Natural killer cell treated with Interleukin-12 subunit alpha and Interleukin-12 subunit beta and Interleukin-15 and Interleukin-18, amount 100 ng/mL, for 72 hours (primary cell): ENCODE measurements at places on chromosomes 11 and 22.

DNA sequence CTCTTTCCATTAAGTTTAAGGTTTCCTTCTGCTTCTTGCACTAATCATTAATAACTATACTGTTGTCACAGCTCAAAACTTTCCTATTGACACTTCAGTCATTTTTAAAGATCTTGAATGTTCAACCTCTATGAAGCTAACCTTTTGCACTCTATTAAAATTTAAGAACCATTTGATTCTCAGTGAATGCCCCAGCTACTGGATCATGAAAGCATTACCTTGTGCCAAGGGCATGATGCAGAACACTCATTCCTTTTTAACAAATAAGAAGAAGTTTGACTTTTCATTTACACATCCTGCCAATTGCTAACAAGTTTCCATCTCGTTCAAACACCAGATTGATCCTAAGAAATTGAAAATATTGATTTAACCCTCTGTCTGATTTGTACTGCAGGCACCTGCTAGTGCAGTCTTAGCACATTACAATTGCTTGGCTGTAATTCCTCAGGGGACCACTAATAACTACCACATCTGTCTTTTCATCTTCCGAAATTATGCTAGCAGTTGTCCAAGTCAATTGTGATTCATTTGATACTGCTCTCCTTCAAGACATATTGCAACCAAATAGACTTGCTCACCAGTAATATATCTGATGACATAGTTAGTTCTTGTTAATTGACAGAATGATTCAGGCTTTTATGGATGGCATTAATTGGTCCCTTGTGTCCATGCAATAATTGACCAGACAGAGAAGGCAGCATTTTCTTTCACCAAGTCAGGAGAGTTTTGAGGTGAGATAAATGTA, 158.4 kb downstream of the TEAD1 start:
- H3K27ac ChIP-seq = no peak overlapping the region
- H3K36me3 ChIP-seq = no peaks in the 10 kb centered on the region
- DNase-seq = no peak
- H3K27me3 ChIP-seq = peaks cover 49% of the 10 kb centered on the region

GRCh38 chr11:119924017-119924416, 195.0 kb upstream of the NECTIN1 start:
- no peaks in the 10 kb centered on the region for H3K36me3 ChIP-seq
- DNase-seq = no peak
- no peaks in the 10 kb centered on the region for H3K4me1 ChIP-seq
- no peak overlapping the region for H3K4me3 ChIP-seq
- H3K27me3 ChIP-seq = peaks cover 47% of the 10 kb centered on the region

DNA sequence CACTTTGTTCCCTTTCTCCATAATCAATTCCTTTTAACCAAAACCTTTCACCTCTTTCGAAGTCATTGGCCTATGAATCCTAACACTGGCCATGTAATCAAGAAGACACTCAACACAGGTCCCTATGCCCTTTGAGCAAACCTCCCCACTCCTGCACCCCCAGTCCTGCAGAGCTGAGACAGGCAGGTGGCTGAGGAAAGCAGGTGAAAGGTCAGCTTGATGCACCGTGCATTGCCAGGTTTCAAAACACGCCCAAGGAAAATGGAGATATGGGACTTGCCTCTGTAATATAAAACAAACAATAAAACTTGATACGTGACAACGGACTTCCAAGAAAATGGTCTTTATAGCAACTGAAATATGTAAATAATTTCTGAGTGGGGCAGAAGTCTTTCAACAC, 10.6 kb downstream of the CPT1A start:
- H3K27me3 ChIP-seq = no peaks in the 10 kb centered on the region
- H3K4me1 ChIP-seq = peaks cover 42% of the 10 kb centered on the region
- peaks cover 5% of the 10 kb centered on the region for H3K36me3 ChIP-seq
- DNase-seq = no peak
- H3K27ac ChIP-seq = no peak overlapping the region
- H3K4me3 ChIP-seq = no peak overlapping the region

- no peak overlapping the region for H3K27ac ChIP-seq
- peaks cover 21% of the 10 kb centered on the region for H3K27me3 ChIP-seq
- H3K4me1 ChIP-seq = no peaks in the 10 kb centered on the region
- DNase-seq = no peak
- H3K36me3 ChIP-seq = no peaks in the 10 kb centered on the region
These were observed 7.3 kb upstream of the KCNJ1 start for GRCh38 chr11:128874427-128874826.

DNA sequence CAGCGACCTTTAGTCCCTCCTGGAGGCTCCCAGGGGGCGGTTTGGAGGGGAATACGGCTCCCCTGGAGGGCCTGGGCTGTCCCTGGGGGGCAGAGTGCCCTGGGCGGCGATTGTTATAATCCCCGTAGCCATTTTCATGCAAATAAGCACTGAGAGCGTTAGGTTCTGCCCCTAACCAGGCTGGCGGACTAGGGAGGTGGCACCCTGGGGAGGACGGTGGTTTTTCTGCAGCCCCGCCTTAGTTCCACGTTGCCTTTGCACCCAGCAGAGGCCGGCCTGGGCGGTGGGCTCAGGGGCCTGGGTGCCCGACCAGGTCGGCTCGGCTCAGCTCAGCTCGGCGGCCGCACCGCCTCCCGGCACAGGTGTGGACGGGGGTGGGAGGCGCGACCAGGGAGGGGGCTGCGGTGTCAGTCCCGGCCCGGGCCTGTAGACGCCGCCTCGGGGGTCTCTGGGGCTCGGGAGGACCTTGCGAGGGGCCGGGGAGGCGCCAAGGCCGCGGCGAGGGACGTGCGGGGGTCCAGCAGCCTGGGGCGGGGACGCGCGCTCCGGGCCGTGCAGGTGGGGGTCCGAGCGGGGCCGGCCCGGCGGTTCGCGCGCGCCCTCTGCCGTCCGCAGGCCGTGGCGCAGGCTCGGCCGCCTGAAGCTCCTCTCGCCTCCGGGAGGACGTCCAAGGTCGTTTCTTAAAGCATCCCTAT, 2.3 kb upstream of the DUSP8 start:
- H3K4me3 ChIP-seq = peak overlapping the region; percentile 67
- H3K27ac ChIP-seq = no peak overlapping the region
- H3K36me3 ChIP-seq = no peaks in the 10 kb centered on the region
- peak; percentile 75 for DNase-seq
- H3K4me1 ChIP-seq = no peaks in the 10 kb centered on the region
- peaks cover 7% of the 10 kb centered on the region for H3K27me3 ChIP-seq

GRCh38 chr11:92979176-92979575, 9.7 kb downstream of the MTNR1B start:
- no peaks in the 10 kb centered on the region for H3K4me1 ChIP-seq
- no peaks in the 10 kb centered on the region for H3K36me3 ChIP-seq
- H3K27ac ChIP-seq = no peak overlapping the region
- DNase-seq = no peak
- no peaks in the 10 kb centered on the region for H3K27me3 ChIP-seq
- H3K4me3 ChIP-seq = no peak overlapping the region

DNA sequence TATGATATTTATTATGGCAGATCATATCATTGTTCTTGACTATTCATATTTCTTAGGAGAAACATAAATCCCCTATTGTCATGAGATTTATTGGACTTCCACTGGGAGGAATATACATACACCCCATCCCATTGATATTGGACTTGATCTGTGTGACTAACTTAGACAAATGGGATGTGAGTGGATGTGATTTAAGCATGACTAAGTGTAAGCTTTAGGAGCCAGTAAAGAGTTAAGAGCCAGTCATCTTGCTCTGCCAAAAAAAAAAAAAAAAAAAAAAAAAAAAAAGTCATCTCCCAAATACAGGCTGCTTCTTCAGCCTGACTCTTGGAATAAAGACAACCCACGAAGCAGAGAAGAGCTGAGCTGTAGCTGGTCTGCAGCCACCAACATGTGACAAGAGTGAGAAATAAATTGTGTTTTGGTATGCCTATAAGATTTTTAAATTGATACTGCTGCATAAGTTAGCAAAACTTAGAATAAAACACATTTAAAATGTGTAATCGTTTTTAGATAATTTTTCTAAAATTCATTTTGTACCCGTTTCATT, 595.0 kb upstream of the LRRC4C start:
- no peaks in the 10 kb centered on the region for H3K27me3 ChIP-seq
- no peak overlapping the region for H3K27ac ChIP-seq
- no peak overlapping the region for H3K4me3 ChIP-seq
- H3K4me1 ChIP-seq = no peaks in the 10 kb centered on the region

DNA sequence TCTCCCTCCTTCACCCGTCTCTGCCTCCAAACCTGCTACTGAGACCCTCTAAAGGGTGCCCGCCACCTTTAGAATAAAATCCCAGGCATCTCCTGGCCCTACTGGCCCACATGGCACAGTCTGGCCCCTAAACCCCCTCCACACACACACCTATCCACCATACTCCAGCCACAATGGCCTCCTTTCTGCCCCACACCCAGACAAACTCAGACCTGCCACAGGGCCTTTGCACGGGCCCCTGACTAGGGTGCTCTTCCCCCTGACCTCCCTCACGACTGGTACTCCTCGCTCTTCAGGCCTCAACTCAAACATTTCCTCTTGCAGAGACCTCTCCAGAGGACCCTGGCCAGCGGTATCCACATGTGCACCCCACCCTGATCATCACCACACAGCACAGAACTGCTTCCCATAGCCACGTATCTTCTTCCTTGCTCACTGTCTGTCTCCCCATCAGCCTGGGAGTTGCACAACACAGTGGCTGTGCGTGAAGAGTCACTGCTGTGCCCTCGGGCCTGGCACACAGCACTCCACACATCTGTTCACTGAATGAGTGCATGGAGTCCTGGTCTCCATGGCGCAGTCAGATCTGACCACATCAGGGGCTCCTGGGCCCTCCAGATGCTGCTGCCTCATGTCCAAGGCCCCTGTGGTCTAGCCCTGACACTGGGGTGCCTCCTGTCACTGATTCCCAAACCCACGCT, 66.2 kb upstream of the TCF20 start:
- H3K27me3 ChIP-seq = peaks cover 8% of the 10 kb centered on the region
- no peak overlapping the region for H3K27ac ChIP-seq
- no peak overlapping the region for H3K4me3 ChIP-seq
- no peaks in the 10 kb centered on the region for H3K36me3 ChIP-seq
- H3K4me1 ChIP-seq = peaks cover 4% of the 10 kb centered on the region

DNA sequence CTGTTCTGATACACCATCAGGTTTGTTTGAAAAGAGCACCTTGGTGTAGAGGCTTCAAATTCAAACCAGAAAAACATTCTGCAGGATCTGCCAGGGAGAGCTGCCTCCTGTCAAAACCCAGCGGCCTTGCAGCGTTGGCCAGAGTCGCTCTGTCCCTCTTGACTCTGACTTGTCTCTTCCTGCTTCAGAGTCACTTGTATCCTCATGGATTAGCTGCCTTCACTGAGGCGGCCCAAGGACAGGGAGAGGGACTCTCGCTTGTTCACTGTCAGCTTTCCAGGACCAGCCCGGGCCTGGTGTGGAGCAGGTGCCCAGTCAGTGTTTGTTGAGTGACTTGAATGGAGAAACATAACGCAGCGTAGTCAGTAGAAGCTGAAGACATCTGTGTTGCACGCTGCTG, 18.0 kb downstream of the TBC1D22A start:
- H3K4me1 ChIP-seq = peaks cover 43% of the 10 kb centered on the region
- no peak overlapping the region for H3K27ac ChIP-seq
- H3K36me3 ChIP-seq = no peaks in the 10 kb centered on the region
- DNase-seq = no peak
- no peaks in the 10 kb centered on the region for H3K27me3 ChIP-seq
- no peak overlapping the region for H3K4me3 ChIP-seq

DNA sequence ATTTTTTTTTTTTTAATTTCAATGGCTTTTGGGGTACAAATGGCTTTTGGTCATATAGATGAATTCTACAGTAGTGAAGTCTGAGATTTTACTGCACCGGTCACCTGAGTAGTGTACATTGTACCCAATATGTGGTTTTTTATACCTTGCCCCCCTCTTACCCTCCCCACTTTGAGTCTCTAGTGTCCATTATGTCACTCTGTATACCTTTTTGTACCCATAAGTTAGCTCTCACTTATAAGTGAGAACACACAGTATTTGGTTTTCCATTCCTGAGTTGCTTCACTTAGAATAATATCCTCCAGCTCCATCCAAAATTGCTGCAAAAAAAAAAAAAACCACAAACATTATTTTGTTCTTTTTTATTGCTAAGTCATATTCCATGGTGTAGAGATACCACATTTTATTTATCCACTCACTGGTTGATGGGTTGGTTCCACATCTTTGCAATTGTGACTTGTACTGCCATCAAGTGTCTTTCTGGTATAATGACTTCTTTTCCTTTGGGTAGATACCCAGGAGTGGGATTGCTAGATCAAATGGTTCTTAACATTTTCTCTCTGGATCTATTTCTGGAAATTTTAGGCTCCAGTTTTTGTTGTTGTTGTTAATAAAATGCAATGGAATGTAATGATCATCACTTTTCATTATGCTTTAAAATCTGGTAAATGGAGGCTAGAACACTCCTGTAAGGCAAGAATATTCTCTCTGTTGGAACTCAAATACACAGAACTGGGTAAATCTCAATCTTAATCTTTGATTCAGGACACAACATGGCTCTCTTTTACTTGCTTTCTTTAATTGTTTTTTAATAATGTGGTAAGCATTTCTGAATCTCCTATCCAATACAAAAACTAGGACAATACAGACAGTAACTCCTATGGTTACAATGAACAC, 10.3 kb downstream of the NEAT1 start:
- peaks cover 11% of the 10 kb centered on the region for H3K36me3 ChIP-seq
- DNase-seq = peak; percentile 31
- no peaks in the 10 kb centered on the region for H3K27me3 ChIP-seq
- H3K4me3 ChIP-seq = peak overlapping the region; percentile 98

GRCh38 chr11:73564903-73565302, 33.0 kb downstream of the FAM168A start:
- no peak for DNase-seq
- no peaks in the 10 kb centered on the region for H3K27me3 ChIP-seq
- no peak overlapping the region for H3K4me3 ChIP-seq
- no peak overlapping the region for H3K27ac ChIP-seq
- H3K4me1 ChIP-seq = no peaks in the 10 kb centered on the region

DNA sequence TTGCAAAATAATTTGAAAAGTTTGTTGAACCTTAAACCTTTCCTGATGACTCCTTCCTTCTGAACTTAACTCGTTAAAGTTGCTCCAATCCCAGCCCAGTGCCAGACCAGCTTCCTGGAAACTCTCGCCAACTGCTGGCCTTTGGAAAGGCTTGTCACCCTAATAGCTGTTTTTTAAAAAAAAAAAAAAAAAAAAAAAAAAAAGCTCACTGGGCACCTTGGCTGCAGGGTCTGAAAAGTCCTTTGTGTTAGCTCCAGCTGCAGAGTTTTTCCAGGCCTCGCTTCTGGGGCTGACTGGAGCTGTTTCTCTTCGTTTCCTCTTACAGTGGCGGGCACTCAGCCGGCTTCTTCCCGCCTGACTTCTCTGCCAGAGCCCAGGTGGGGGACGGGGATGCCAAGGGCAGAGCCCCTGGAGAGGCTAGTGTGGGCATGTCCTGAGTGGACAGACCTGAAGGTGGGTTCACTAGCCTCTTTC, 25.1 kb downstream of the KCNQ1OT1 start:
- H3K27me3 ChIP-seq = no peaks in the 10 kb centered on the region
- no peaks in the 10 kb centered on the region for H3K36me3 ChIP-seq
- no peak for DNase-seq
- no peak overlapping the region for H3K4me3 ChIP-seq
- H3K27ac ChIP-seq = no peak overlapping the region

DNA sequence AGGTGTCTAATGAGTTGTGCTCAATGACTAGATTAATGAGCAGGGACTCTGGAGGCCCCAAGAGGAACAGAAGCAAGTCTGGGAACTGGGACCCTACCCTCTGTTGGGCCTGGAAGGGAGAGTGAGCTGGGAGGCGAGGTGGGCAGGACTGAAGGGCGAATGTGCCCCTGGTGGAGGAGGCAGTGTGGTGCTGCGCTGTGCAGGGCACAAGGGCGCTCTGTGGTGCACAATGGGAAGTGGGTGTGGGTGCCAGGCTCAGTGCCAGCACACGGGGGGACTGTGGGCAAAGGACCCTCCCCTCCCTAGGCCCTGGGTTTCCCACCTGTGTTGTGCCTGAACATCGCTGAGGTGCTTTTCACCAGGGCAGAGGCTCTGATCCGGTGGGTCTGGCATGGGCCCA, 57.5 kb upstream of the TTLL12 start:
- DNase-seq = no peak
- no peak overlapping the region for H3K27ac ChIP-seq
- H3K27me3 ChIP-seq = no peaks in the 10 kb centered on the region
- no peaks in the 10 kb centered on the region for H3K36me3 ChIP-seq
